Kidney glomerular epithelial cell (primary cell): ENCODE measurements at places on chromosomes 5 and 9.

GRCh38 chr5:43190755-43191603 is 1.0 kb upstream of the NIM1K start:
- DNase-seq = peak; percentile 36

DNA sequence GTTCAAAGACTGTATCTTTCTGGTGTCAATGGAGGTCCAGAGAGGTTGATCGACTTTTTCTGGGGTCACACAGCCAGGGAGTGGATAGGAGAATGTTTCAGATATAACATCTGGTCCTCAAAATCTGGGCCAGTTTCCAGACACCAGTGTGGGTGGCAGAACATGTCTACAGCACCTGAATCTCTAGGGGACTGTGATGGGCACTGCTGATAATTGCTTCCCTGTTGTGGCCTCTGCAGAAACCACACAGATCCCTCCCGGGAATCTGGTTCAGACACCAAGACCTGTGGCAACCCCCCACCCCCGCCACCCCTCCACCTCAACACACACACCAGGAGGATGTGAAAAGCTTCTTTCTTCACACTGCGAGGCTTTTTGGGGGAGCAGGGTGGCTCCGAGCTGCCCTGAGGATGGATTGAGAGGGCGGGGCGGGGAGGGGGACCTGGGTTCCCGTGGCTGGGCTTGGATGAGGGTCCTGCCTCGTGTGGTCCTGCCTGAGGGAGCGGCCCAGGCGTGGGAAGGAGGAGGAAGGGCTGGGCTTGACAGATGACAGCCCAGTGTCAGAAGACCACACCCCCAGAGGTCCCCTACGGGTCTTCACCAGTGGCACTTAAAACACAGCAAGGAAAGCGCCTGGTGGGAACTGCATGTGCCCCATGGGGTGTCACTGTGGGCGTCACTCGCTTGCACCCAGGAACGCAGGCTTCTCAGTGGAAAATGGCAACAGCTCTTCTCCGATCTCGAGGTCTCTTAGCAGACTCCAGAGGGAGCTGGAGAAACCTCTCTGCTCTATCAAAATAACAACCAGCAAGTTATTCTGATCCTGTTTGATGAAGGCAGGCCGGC is 55.2 kb downstream of the TRIP13 start:
- no peak for DNase-seq

DNA sequence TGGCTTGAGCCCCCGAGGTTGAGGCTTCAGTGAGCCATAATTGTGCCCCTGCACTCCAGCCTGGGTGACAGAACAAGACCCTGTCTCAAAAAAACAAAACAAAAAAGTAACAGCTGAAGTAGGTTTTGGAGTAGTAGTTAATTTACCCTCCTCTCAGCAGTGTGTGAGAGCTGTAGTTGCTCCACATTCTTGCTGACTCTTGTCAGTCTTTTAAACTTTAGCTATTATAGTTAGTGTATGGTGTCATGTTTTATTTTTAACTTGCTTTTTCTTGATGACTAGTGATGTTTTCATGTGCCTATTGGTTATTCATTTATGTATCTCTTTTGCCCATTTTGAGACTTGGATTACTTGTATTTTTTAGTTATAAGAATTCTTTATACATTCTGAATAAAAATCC is 52.9 kb upstream of the DHFR start:
- DNase-seq = peak; percentile 85

DNA sequence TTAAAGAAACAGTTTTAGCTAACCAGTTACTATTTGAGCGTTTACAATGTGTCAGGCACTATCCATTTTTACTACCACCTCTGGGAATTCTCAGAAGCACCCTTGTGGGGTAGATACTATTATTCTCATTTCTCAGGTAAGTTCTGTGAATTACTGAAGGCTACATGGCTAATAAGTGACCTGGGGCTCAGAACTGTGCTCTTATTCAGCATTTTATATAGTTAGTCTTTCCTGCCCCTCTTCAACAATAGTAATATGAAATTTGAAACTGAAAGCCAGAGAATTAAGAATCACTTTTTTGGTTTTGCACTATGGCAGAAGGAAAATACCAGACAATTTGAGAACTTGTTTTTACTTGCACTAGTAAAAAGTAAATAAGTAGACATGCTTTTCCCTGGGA is 11.8 kb downstream of the ELL2 start:
- DNase-seq = no peak

DNA sequence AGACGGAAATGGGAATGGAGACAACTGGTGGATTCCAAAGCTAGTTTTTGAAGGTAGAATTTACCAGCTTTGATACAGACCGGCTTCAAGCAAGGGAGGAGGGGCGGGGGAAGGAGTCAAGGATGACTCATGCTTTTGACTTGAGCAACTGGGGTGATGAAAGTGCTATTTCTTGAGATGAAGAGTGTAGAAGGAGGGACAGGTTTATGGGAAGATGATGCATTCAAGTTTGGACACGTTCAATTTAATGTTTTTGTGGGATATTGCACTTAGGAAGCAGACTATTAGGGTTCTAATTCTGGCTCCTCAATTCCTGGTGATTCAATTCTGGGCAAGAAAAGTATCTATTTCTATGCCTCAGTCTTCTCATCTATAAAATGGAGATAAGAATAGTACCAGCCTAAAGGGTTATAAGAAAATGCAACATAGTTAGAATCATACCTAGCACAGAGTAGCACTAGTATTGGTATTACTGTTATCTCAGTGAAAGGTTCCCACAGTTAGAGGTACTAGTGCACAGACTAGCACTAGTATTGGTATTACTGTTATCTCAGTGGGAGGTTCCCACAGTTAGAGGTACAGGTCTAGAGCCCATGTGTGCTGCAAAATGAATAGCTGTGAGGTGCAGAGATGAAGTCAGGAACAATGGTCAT is 4.6 kb downstream of the NIPAL4 start:
- DNase-seq = peak; percentile 70

DNA sequence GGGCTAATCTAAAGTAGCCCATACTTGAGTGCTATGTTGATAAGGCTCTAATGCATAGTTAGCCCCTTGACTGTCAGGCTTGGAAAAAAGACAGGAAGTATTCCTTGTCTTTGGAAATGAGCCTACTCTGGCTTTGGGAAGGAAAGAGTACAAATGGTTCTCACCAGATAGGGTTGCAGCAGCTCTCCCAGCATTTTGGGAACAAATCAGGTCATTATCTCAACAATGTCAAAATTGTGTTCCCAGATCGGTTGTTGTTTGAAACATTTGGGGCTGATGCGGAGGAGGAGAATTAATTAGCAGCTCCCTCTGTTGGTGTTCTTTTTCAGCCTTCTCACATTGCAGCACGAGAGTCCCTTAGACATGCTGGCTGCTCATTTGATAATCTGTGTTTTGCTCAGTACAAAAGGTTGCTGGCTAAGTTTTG is 294.7 kb upstream of the DMRT1 start:
- no peak for DNase-seq

DNA sequence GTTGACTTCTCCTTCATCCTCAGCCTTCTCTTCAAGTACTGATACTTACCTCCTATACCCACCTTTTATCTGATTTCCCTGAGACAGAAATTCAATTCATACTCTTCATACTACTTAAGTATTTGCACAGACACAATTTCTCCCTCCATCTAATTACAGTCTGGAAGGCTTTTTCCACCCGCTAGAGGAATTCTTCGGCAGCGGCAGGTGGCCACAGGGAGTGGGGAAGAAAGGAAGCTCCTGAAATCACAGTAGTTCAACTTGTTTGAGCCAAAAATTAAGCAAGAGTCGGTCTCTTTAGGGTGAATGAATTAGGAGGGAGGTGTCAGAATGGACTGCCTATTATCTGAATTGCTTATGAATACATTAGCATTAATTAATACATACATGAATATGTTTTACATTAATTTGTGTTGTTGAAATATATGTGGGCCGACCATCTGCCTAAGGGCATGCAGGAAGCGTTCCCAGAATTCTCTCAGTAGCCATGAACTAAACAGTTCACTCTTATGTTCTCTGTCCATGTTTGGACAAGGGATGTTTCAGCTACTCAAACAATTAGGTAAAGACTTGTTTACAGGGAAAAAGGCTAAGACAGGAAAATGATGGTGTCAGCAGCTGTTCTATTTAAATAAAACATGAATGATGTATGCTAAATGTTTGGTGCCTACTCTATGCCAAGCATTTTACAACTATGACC is 101.4 kb upstream of the SMARCA2 start:
- DNase-seq = no peak

DNA sequence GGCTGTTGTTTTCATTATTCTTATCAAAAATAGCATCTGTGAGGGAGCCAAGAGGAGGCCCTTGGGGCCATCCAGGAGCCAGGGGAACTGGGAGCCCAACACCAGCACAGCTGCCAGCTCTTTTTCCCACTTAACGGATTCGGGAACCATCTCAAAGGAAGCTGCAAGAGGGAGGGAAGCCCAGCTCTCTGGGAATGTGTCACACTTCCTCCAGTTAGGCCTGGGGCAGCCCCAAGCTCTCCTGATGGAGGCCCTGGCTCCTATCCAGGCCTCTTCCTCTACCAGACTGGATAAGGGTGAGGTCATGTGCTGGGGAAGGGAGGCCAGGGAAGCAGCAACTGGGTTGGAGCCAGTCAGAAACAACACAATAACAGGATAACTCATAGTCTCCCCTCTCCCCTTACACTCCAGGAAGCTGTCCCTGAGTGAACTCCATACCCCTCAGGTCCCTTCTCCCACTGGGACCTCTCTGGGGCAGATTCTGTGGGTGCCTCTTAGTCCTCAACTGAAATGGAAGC is 12.7 kb downstream of the CSF2 start:
- DNase-seq = peak; percentile 86
